ENCODE measurements at places on chromosomes 13 and 19. TPM values are rescaled to one million over a fixed set of nuclear protein-coding genes. Genes with fewer than 3 reads are reported as not detected.

GRCh38 chr19:695352-695949, at the start of gene PRSS57:
PRSS57 (minus strand) TSS chr19:695452; CDS start chr19:695430, 22 bp downstream.
- no peak within 1 kb of the TSS for H3K27ac ChIP-seq
- no peak for DNase-seq
- H3K4me3 ChIP-seq = no peak within 1 kb of the TSS
- H3K27me3 ChIP-seq = no peaks in the 10 kb centered on the region

DNA sequence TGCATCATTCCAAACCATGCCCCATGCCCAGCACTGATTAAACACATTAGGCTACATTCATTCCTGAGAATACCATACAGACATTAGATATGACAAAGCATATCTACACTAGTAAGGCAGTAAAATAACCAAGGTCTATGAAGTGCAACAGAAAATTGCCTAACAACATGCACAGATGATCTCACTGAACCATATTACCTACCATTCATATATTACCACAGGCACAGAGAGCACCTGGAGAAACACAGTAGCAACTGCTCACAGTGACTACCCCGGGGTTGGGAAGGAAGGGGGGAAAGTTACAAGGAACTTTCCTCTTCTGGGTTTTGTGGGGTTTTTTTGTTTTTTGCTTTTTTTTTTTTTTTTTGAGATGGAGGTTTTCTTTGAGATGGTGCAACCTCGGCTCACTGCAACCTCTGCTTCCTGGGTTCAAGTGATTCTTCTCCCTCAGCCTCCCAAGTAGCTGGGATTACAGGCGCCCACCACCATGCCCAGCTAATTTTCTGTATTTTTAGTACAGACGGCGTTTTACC, 669.6 kb downstream of the UQCRFS1 start:
- no peaks in the 10 kb centered on the region for H3K36me3 ChIP-seq
- H3K27ac ChIP-seq = no peak overlapping the region
- H3K4me3 ChIP-seq = no peak overlapping the region
- no peak for DNase-seq

GRCh38 chr19:31983647-31984046, 361.8 kb upstream of the ZNF507 start:
- no peak overlapping the region for H3K27ac ChIP-seq
- no peaks in the 10 kb centered on the region for H3K27me3 ChIP-seq
- no peaks in the 10 kb centered on the region for H3K36me3 ChIP-seq
- H3K4me3 ChIP-seq = no peak overlapping the region
- no peak for DNase-seq

DNA sequence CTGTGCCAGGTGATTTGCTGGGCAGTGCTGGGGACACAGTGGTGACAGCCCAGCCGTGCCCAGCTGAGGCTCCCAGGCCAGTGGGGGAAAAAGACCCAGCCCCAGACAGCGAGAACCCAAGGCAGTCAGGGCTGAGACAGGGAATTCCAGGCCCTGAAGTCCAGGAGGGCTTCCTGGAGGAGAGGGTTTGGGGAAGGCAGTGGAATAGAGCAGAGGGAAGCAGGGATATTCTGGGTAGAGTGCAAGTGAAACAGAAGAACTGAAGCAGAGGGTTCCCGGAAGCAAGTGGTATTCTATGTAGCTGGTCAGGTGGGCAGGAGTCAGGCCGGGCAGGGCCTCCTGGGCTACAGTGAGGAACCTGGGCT, 1.3 kb upstream of the CEACAM16 start:
- no peak for DNase-seq
- no peaks in the 10 kb centered on the region for H3K36me3 ChIP-seq
- H3K4me3 ChIP-seq = no peak overlapping the region

- no peaks in the 10 kb centered on the region for H3K27me3 ChIP-seq
- H3K4me1 ChIP-seq = no peaks in the 10 kb centered on the region
- no peak overlapping the region for H3K27ac ChIP-seq
- peak; percentile 42 for DNase-seq
- H3K36me3 ChIP-seq = no peaks in the 10 kb centered on the region
Measured at GRCh38 chr13:94090773-94091480, 388.6 kb downstream of the DCT start.

- DNase-seq = no peak
- no peaks in the 10 kb centered on the region for H3K4me1 ChIP-seq
- H3K27me3 ChIP-seq = no peaks in the 10 kb centered on the region
- no peak overlapping the region for H3K27ac ChIP-seq
Measured at GRCh38 chr13:66264971-66265370, 965.2 kb downstream of the PCDH9 start.

- peak; percentile 40 for DNase-seq
- peaks cover 3% of the 10 kb centered on the region for H3K4me1 ChIP-seq
- peak within 1 kb of the TSS; percentile 99 for H3K27ac ChIP-seq
- peak within 1 kb of the TSS; percentile 96 for H3K4me3 ChIP-seq
- H3K27me3 ChIP-seq = no peaks in the 10 kb centered on the region
Measured at GRCh38 chr19:45177817-45178261, at the start of gene TRAPPC6A. TRAPPC6A (minus strand) TSS chr19:45178237; CDS start chr19:45178218, 19 bp downstream.

GRCh38 chr13:93505104-93505952, 278.7 kb downstream of the GPC6 start:
- no peak overlapping the region for H3K4me3 ChIP-seq
- no peaks in the 10 kb centered on the region for H3K36me3 ChIP-seq
- no peaks in the 10 kb centered on the region for H3K4me1 ChIP-seq
- H3K27ac ChIP-seq = no peak overlapping the region

GRCh38 chr13:107373551-107373950, 805.6 kb upstream of the ARGLU1 start:
- no peaks in the 10 kb centered on the region for H3K36me3 ChIP-seq
- peak; percentile 83 for DNase-seq
- H3K4me3 ChIP-seq = no peak overlapping the region
- H3K4me1 ChIP-seq = no peaks in the 10 kb centered on the region
- H3K27ac ChIP-seq = no peak overlapping the region

GRCh38 chr19:2291185-2291751, 9.3 kb upstream of the PEAK3 start:
- H3K36me3 ChIP-seq = no peaks in the 10 kb centered on the region
- peaks cover 36% of the 10 kb centered on the region for H3K27me3 ChIP-seq
- no peak for DNase-seq
- no peak overlapping the region for H3K27ac ChIP-seq
- H3K4me1 ChIP-seq = peaks cover 4% of the 10 kb centered on the region

GRCh38 chr13:91200486-91200885, 147.0 kb upstream of the MIR17HG start:
- no peaks in the 10 kb centered on the region for H3K27me3 ChIP-seq
- H3K36me3 ChIP-seq = no peaks in the 10 kb centered on the region
- H3K27ac ChIP-seq = no peak overlapping the region
- no peak overlapping the region for H3K4me3 ChIP-seq
- no peak for DNase-seq

DNA sequence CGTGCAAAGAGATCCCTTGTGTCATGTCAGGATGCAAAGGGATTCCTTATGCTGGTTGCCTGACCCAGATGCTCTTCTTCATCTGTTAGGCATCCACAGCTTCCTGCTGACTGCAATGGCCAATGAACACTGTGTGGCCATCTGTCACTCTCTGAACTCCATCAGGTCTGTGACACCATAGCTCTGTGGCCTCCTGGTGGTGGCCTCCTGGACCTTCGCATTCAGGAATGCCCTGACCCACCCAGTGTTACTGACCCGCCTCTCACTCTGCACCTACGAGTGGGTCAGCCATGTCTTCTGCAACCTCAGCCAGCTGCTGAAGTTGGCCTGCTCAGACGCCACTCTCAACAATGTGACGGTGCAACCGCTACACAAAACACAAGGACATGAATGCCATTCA, 23.9 kb upstream of the TPM4 start:
- H3K36me3 ChIP-seq = no peaks in the 10 kb centered on the region
- DNase-seq = no peak
- no peak overlapping the region for H3K27ac ChIP-seq
- H3K4me3 ChIP-seq = no peak overlapping the region

- H3K4me3 ChIP-seq = no peak overlapping the region
- no peaks in the 10 kb centered on the region for H3K36me3 ChIP-seq
- no peaks in the 10 kb centered on the region for H3K27me3 ChIP-seq
Measured at GRCh38 chr13:73808318-73808717, 325.9 kb downstream of the KLF12 start.

DNA sequence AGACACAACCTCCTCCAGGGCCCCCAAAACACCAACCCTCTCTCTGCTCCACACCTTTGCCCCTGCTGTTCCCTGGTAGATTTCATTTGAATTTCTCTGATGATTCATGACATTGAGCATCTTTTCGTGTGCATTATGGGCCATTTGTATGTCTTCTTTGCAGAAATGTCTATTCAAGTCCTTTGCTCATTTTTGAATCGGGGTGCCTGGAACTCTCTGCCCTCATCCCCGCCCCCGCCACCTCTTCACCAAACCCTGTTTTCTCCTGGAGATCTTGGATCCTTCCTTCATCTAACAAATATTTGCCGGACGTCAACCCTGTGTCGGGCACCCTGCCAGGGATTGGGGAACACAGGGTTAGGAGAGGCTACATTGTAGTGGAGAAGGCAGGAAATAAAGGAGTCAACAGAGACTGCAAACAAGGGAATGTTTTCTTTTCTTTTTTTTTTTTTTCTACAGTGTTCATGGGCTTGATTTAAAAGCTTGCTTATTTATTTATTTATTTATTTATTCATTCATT, 25.5 kb upstream of the SLC1A5 start:
- H3K27ac ChIP-seq = no peak overlapping the region
- H3K27me3 ChIP-seq = no peaks in the 10 kb centered on the region
- H3K36me3 ChIP-seq = no peaks in the 10 kb centered on the region
- no peaks in the 10 kb centered on the region for H3K4me1 ChIP-seq

DNA sequence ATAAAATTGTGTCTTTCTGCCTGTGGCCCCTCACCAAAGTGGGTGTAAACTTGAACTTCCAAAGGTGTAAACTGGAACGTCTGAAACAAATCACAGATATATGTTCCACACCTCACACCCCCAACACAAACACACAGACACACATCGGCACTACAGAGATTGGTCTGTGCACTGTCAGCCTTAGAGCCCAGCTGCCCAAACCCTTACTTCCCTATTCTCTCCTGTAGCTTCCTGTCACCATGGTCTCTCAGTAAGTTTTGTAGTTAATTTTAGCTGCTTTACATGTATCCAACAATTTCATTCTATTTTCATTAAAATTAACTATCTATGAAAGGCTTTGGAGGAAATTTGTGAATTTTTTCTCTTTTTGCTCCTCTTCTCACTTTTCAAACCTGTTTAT, 5.4 kb downstream of the TM9SF2 start:
- H3K27me3 ChIP-seq = no peaks in the 10 kb centered on the region
- DNase-seq = no peak
- no peak overlapping the region for H3K4me3 ChIP-seq
- H3K27ac ChIP-seq = no peak overlapping the region
- no peaks in the 10 kb centered on the region for H3K4me1 ChIP-seq

- peak; percentile 18 for DNase-seq
- H3K36me3 ChIP-seq = no peaks in the 10 kb centered on the region
- no peak overlapping the region for H3K27ac ChIP-seq
- H3K27me3 ChIP-seq = no peaks in the 10 kb centered on the region
Measured at GRCh38 chr19:6577476-6578125, 13.3 kb downstream of the CD70 start.

- peaks cover 7% of the 10 kb centered on the region for H3K27me3 ChIP-seq
- H3K4me1 ChIP-seq = no peaks in the 10 kb centered on the region
- no peaks in the 10 kb centered on the region for H3K36me3 ChIP-seq
- H3K27ac ChIP-seq = no peak overlapping the region
Measured at GRCh38 chr19:4533835-4534424, 1.1 kb downstream of the PLIN5 start.

DNA sequence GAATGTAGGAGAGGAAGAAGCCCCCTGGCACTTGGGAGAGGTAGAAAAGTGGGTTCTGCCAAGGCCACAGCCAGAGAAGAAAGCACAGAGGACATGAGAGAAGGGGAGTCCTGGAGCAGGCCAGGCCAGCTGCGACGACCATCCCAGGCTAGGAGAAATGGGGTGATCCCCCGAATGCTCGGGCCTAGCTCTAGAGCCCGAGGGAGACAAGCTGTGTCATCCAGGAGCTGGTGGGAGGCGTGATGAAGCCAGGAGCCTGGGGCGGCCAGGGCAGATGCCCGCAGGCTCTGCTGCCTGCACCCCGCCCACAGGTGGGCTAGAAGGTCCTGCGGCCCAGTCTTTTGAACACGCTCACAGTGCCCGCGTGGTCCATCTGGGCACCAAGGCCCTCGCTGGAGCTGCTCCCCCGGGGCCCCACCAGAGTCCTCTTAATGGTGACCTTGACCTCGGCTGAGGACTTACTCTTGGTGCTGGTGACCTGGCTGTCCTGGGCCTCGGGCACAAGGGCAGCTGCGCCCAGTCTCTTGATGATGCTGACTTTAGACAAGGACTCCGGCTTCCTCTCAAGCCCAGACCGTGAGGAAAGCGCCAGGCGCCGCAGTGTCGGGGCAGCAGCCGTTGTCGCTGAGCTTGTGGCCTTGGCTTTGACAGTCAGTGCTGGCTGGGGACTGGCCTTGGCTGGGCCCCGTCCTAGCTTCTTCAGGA, 26.5 kb downstream of the C19orf47 start:
- H3K27ac ChIP-seq = no peak overlapping the region
- no peak overlapping the region for H3K4me3 ChIP-seq
- no peaks in the 10 kb centered on the region for H3K4me1 ChIP-seq
- DNase-seq = no peak

- H3K27me3 ChIP-seq = no peaks in the 10 kb centered on the region
- no peak overlapping the region for H3K4me3 ChIP-seq
- no peaks in the 10 kb centered on the region for H3K4me1 ChIP-seq
Measured at GRCh38 chr13:25699056-25699455, 327.3 kb downstream of the ATP8A2 start.

DNA sequence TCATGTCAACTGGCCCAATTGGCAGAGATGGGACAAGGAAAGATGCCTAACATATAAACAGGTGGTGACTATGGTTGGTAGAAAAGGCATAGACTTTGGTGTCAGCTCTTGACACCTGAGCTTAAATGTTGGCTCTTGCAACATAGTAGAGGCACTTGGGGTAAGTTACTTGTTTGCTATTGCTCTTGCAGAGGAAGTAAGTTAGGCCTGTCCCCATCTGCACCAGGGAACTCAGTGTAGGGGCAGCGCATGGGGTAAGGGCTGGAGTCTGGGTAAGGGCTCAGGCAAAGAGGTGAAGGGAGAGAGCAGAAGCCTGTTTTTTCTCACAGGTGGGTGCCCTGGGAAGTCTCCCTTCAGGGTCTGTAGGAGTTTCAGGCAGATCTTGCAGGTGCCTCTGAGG, 27.6 kb downstream of the ERICH6B start:
- H3K4me1 ChIP-seq = no peaks in the 10 kb centered on the region
- no peaks in the 10 kb centered on the region for H3K27me3 ChIP-seq
- no peaks in the 10 kb centered on the region for H3K36me3 ChIP-seq
- no peak for DNase-seq

The NCCRP1 gene
- total RNA-seq = not detected

The FGF22 gene
- under 0.01 TPM for total RNA-seq

The KLK4 gene
- total RNA-seq = not detected

The CEACAM19 gene
- total RNA-seq = 3.1 TPM

The ZBTB7A gene
- total RNA-seq = 17.7 TPM

The IGSF23 gene
- 0.33 TPM for total RNA-seq

The WASF3 gene
- 16.2 TPM for total RNA-seq
